ENCODE measurements at places on chromosomes 1 and 21.

DNA sequence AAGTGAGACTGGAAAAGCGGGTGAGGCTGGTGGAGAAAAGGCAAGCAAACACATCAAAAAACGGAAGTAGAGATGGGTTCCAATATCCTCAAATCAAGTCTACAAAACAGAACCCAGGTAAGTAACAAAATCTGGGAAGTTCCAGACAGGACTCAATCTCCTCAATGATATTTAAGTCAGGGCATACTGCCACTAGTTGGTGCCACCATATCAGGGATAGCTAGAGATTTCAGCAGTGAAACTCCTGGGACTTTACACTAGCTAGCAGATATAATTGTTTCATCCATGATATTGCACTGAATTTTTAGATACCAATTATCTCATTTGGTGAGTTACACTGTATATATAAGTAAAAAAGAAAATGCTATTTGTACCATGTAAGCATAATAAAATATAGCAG is 52.0 kb downstream of the EYA3 start:
- no peak for DNase-seq

GRCh38 chr1:207888652-207889051 is 22.3 kb downstream of the CD34 start:
- DNase-seq = no peak

DNA sequence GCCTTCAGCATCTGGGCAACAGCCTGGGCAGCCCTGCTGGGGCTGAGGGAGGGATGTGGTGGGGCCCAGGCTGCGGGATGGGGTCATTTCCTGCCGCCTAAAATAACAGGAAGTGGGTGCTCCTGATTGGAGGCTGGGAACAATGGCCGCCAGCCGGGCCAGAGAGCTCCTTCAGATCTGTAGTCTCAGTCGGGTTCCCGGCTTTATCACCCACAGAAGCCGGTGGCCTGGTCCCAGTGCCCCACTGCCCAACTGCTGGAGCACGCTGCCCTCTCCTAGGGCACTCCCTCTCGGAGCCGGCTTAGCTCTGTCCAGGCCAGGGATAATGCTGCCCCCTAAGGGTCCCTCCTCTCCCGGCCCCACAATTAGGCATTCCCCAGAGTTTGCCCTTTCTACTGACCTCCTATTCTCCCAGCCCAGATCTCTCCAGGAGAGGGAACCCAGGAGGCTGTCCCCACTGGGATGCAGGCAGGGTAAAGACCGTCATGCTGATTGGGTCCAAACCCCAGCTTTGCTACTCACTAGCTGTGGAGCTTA is 5.1 kb downstream of the MAP7D1 start:
- peak; percentile 35 for DNase-seq

- no peak for DNase-seq
Measured at GRCh38 chr1:34603594-34603993, 151.3 kb upstream of the GJB5 start.

GRCh38 chr1:1358433-1359271 is at the start of gene MXRA8:
TSS of gene MXRA8 (minus strand) at chr1:1358555. CDS start at chr1:1358504, 51 bp downstream.
- DNase-seq = no peak

DNA sequence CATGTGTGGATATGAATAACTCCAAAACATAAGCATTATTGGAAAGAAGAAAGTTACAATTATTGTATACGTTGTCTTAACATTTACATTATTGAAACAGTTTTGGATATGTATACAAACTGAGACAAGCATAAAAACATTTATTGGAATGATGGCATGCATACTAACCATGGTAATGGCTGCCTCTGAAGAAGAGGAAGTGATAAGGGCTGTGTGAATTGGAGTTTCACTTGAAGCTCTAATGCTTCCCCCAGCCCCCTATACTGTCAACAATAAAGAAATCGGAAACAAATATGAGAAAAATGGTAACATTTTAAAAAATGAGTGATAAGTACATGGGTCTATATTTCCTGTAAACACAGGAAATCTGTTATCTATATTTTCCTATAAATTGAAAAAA is 367.7 kb upstream of the DPYD start:
- no peak for DNase-seq

GRCh38 chr1:241020851-241021697 is 335.9 kb downstream of the RGS7 start:
- no peak for DNase-seq

- no peak for DNase-seq
Measured at GRCh38 chr1:211281320-211282022, 22.3 kb downstream of the RCOR3 start.

DNA sequence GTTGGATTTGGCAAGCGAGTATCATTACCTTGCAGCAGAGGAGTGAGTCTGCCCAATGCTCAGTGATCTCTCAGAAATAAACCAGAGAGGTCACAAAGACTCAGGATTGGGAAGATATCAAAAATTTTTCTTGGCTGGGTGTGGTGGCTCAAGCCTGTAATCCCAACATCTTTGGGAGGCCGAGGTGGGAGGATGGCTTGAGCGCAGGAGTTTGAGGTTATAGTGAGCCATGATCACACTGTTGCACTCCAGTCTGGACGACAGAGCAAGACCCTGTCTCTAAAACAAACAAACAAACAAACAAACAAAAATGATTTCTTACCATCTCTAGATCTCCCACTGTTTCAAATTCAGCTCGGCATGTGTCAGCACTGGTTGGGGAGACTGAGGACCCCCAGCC is 13.3 kb upstream of the BECN2 start:
- no peak for DNase-seq

- DNase-seq = no peak
Measured at GRCh38 chr1:202193614-202194327, at the start of gene LGR6. TSS of gene LGR6 (plus strand) at chr1:202193799. CDS start at chr1:202193990, 191 bp downstream.
